ENCODE measurements at places on chromosomes 11 and 22.

GRCh38 chr22:23240639-23241389 lies 60.5 kb downstream of the BCR start:
- no peak for DNase-seq

GRCh38 chr11:126991596-126991995 lies 9.0 kb downstream of the KIRREL3 start:
- no peak for DNase-seq

GRCh38 chr11:12109591-12110196 lies 696 bp upstream of the MICAL2 start:
- no peak for DNase-seq

GRCh38 chr11:78961937-78962701 lies 387.5 kb upstream of the NARS2 start:
- DNase-seq: no peak

- DNase-seq: no peak
These were observed 11.2 kb upstream of the TMEM184B start for GRCh38 chr22:38284042-38284402.

GRCh38 chr22:28817919-28818859 lies 17.8 kb upstream of the XBP1 start:
- no peak for DNase-seq

- DNase-seq: no peak
These were observed 27.7 kb downstream of the TYR start for GRCh38 chr11:89205378-89205777.

DNA sequence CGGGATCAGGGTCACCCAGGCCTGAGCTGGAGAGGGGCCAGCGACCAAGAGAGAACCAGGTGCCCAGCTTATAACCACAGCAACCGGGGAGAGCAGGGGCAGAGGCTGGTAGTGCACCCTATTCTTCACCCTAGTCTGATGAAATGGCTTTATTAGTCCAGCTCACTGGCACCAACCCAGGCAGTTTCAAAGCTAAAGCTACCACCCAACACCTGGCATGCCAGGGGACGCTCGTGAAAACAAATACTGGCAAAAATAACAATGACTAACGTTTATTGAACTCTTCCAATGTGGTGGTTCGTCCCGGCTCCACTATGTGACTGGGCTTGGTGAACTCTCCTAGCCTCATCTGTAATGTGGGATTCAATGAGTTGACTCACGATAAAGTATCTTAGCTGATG lies 30.6 kb downstream of the SCGB1A1 start:
- no peak for DNase-seq

DNA sequence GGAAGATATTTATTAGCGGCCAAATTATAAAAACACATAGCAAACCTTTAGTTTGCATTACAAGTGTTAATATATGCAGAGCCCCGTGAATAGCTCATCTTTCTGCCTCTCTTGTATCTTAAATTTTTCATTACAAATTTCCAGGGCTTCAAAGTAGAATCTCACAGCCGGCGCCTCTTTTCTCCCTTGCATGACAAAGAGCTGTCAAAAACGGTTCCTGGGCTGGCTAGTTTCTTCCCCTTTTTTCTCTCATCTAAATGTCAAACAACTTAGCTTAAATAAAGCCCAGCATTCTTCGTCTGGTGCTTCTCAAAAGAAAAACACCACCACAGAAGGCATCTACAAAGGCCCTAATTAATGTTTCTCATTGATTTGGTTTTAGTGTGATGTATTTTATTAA lies 253.0 kb downstream of the INSC start:
- DNase-seq: no peak

- DNase-seq: no peak
These were observed 62.0 kb upstream of the YPEL1 start for GRCh38 chr22:21797444-21798221.

DNA sequence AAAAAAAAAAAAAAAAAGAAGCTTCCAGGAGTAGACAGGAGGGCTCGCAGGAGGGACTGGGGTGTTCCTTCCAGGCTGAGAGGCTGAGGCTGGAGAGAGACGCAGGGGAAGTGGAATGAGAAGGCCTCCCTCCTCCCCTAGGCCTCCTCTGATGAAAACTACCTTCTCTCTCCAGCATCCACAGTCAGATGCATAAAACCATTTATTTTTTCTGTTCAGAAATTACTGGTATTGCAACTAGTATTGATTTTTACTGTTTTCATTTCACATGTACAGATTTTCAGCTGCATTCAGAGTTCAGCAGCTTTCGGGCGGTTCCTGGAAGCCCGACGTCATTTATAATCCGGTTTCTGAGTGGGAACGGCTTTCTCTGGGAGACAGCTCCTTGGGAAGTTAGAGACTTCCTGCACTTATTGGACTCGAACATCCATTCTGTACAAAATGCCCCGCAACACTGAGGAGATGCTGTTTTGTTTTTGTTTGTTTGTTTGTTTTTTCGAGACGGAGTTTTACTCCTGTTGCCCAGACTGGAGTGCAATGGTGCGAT lies 6.9 kb upstream of the NFAM1 start:
- no peak for DNase-seq

- no peak for DNase-seq
These were observed 674.2 kb downstream of the FAM181B start for GRCh38 chr11:82059505-82059904.

GRCh38 chr22:34111210-34111824 lies 191.0 kb upstream of the LARGE1 start:
- peak; percentile 42 for DNase-seq

DNA sequence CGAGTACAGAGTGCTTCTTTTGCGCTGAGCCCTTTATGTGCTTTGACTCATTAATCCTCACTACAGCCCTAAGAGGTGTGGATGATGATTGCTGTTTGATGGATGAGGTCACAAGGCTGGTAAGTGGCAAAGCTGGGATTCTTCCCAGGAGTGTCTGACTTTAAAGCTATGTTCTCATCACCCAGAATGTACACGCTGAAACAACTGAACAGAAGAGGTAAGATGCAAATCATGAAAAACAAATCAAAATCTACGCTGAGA lies 37.7 kb upstream of the CREB3L1 start:
- DNase-seq: no peak

All from GM19239 (cell line).